ENCODE measurements at places on chromosomes 12 and 14. TPM values are rescaled to one million over a fixed set of nuclear protein-coding genes. Genes with fewer than 3 reads are reported as not detected.

DNA sequence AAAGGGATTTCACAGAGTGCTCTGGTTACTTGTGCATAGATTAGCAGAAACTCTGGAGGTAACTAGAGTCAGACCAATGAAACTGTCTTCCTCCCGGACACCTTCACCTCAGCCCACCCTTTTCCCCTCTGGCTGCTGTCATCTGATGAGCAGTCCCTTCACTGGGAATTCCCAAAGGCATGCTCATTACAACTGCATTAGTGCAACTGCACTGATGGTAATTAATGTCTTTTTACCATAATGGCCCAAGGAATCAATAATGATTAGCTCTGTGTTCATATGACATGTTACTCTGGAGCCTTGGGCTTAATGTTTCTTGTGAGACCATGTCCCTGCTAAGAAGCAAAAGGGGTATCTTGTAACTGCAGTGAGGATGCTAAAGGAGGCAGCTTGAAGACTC, 304.5 kb downstream of the GRIN2B start:
- H3K27ac ChIP-seq = no peak overlapping the region
- H3K27me3 ChIP-seq = no peaks in the 10 kb centered on the region
- no peaks in the 10 kb centered on the region for H3K4me1 ChIP-seq
- H3K4me3 ChIP-seq = no peak overlapping the region

DNA sequence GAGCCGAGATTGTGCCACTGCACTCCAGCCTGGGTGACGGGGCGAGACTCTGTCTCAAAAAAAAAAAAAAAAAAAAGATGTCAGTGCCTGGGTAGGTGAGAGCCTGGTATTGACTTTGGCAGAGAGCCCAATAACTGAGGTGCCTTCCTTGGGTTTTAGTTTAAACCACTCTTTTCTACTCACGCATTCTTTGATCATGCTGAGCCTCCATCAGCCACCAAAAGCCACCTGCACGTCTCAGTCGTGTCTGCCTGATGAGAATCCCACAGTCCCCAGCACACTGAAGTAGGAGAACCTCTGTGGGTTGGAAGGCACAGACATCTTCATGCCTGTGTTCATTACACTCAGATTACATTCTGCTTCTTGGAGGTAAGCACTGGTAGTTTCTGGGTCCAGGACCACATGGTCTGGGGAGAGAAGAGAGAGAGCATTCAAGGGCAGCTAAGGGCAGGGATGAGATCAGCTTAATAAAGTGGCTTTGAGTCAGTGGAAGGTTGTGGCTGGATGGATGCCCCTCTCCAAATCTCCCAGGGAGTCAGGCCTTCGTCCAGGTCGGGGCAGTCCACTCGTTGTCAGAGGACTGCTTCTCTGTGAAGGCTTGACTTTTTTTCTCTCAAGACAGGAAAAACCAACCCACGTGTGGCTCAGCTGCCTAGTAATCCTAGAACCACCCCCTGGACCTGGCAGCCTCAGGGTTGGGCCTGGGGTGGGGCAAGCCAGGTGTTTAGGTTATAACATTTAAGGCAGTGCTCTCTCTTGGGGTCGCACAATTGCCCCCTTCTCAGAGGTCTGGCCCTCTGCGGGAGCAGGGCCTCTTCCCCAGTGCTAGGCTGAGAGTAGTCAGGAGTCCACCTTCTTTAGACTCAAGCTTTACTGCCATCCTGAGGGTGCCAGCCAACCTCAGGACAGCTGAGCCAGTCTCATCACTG, 32.6 kb upstream of the MAX start:
- no peaks in the 10 kb centered on the region for H3K27me3 ChIP-seq
- H3K4me3 ChIP-seq = no peak overlapping the region
- no peak for DNase-seq
- no peak overlapping the region for H3K27ac ChIP-seq

- no peak overlapping the region for H3K4me3 ChIP-seq
- no peaks in the 10 kb centered on the region for H3K27me3 ChIP-seq
- H3K27ac ChIP-seq = no peak overlapping the region
- DNase-seq = no peak
- H3K36me3 ChIP-seq = no peaks in the 10 kb centered on the region
Measured at GRCh38 chr12:22879203-22879602, 254.2 kb downstream of the ETNK1 start.

- H3K27me3 ChIP-seq = no peaks in the 10 kb centered on the region
- no peaks in the 10 kb centered on the region for H3K4me1 ChIP-seq
- no peak for DNase-seq
- no peak overlapping the region for H3K4me3 ChIP-seq
- H3K36me3 ChIP-seq = no peaks in the 10 kb centered on the region
- H3K27ac ChIP-seq = no peak overlapping the region
Measured at GRCh38 chr12:94988471-94988870, 15.0 kb downstream of the NDUFA12 start.

DNA sequence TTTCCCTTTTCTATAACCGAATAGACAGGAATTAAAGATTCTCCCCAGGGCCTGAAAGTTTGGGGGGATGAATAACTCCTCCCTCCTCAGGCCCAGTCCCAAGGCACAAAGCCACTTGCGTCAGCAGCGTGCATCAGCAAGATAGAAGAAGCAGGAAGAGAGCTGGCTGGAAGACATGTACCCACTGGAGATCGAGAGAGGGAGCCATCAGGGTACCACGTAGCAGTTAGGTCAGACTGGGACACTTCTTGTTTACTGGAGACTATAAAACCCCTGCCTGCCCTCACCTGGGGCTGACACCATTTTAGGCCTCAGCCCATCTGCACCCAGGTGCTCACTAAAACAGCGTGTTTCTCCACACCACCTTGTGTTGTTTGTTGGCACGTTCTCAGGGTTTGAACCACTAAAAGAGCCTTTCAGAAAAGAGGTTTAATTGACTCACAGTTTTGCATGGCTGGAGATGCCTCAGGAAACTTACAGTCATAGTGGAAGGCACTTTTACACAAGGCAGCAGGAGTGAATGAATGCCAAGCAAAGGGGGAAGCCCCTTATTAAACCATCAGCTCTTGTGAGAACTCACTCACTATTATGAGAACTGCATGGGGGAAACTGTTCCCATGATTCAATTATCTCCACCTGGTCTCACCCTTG, 93.2 kb downstream of the TMTC3 start:
- H3K27me3 ChIP-seq = no peaks in the 10 kb centered on the region
- no peaks in the 10 kb centered on the region for H3K36me3 ChIP-seq
- no peak for DNase-seq
- no peak overlapping the region for H3K4me3 ChIP-seq
- no peaks in the 10 kb centered on the region for H3K4me1 ChIP-seq

DNA sequence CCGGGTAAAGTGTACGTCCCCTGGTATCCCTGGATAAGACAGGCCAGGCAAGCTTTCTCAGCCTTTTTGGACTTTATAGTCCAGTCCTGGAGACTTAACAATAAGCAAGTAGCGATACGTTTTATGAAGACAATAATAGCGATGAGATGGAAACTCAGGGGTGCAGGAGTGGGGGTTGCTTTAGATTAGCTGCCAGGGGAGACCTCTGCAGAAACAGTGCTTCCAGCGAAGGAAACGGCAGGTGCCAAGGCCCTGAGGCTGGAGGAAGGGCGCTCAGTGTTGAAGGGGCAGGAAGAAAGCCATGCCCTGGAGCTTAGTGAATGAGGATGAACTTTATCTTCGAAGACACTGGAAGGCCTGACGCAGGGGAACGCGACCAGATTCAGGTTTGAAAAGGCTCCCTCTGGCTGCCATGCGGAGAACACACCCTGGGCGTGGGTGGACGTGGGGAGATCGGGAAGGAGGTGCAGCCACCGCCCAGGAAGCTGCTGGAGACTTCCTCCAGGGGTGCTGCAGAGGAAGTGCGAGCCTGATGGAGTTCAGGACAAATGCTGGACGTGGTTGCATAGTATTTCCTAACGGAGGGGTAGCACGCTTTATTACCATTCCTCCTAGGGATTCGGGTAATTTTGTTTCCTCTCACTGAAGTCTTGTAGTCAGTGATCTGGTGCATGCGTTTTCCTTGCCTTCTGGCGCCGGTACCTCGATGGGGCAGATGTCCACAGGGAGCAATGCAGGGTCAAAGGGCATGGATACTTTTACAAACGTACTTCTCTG, 26.1 kb upstream of the UBC start:
- H3K4me3 ChIP-seq = peak overlapping the region; percentile 52
- no peaks in the 10 kb centered on the region for H3K27me3 ChIP-seq
- DNase-seq = peak; percentile 94
- peak overlapping the region; percentile 90 for H3K27ac ChIP-seq

PPP2R5E gene
- polyA plus RNA-seq = 18.6 TPM

DNA sequence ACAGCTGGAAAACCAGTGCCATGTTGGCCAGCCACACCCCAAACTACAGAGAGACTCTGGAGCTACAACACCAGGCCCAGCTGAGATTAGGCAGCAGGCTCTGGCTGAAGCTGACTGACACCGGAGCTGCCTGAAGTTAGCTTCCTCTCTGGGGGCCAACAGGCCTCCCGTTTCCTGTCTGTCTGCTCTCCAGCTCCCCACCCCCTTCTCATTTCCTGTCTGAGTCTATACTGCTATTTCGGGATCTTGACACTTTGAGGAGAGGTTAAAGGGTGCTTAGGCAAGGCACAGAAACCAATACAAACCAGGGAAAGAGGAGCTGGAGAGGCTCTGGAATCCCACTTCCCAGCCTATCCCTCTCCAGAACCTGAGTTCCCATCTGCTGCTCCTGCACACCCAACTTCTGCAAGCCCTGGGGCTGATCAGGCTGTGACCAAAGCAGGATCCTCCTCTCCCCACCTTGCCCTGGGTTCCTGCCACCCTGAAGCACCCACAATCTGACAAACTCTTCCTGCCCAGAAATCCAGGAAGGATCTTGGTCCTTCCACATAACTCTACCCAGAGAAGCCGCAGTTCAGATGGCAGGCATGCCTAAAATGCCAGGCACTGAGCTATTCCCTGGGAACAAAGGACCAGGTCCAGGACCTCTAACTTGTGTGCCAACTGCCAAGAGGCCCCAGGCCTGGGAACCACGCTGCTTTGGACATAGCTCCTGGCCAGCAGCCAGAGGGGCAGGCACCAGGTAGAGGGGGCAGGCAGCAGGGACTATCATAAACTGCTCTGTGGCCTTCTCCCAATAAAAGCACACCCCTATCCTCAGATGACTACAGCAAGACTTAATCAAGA, 39.9 kb downstream of the PRPF40B start:
- peak overlapping the region; percentile 92 for H3K27ac ChIP-seq
- H3K27me3 ChIP-seq = no peaks in the 10 kb centered on the region
- H3K4me3 ChIP-seq = no peak overlapping the region
- peaks cover 34% of the 10 kb centered on the region for H3K36me3 ChIP-seq

DNA sequence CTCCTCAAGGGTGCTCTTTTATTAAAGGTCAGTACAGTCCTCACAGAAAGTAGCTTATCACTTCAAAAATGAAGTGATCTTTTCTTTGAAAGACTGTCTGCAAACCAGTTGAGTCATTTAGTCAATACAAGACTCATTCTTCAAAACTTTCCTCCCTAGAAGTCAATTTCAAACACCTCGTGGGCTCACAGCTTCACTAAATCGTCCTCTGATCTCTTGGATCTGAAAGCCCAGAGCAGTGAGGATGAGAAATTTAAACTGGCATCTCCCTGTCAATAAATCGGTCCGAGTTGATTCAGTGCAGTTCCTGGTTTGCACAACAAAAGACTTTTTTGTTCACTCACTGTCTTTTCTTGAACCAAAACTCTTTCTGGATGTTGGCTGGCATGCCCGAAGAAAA, 44.5 kb downstream of the NUAK1 start:
- no peak overlapping the region for H3K4me3 ChIP-seq
- H3K27me3 ChIP-seq = no peaks in the 10 kb centered on the region
- DNase-seq = no peak
- peak overlapping the region; percentile 86 for H3K27ac ChIP-seq

DNA sequence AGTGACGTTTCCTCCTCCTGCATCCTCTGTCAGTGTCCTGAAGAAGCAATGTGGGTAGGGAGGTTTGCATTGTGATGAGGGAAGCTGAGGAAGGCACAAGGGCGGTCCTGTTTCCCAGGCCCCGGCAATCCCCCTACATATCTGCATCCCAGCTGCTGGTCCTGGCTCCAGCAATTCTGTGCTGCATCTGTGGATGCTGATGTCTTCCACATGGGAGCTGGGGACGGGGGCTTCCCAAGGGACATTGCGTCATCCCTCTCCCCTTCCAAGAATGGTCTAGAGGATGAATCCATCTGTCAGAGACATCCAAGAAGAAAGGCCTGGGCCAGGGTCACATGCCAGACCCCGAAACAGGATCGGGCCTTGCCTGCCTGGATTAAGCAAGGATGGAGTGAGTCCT, 52.1 kb downstream of the TSPAN11 start:
- H3K4me3 ChIP-seq = no peak overlapping the region
- no peaks in the 10 kb centered on the region for H3K36me3 ChIP-seq
- peak; percentile 51 for DNase-seq

All from heart left ventricle (tissue), 16 donors.